ENCODE measurements at places on chromosomes 12 and 14. TPM values are rescaled to one million over a fixed set of nuclear protein-coding genes. Genes with fewer than 3 reads are reported as not detected.

Gene FGF23
- not detected for total RNA-seq

Gene MMP17
- 10.8 TPM for total RNA-seq

Gene NTN4
- 105 TPM for total RNA-seq

Gene NDRG2
- total RNA-seq, result not detected

Gene FOXM1
- 136 TPM for total RNA-seq

Gene SLC6A12
- not detected for total RNA-seq

Gene SELPLG
- 0.62 TPM for total RNA-seq

Gene TPCN1
- total RNA-seq, result 28.3 TPM

GRCh38 chr14:101062065-101062450 lies 158.5 kb upstream of the RTL1 start:
- H3K27ac ChIP-seq, result peak overlapping the region; percentile 77
- DNase-seq, result no peak
- peaks cover 19% of the 10 kb centered on the region for H3K36me3 ChIP-seq

DNA sequence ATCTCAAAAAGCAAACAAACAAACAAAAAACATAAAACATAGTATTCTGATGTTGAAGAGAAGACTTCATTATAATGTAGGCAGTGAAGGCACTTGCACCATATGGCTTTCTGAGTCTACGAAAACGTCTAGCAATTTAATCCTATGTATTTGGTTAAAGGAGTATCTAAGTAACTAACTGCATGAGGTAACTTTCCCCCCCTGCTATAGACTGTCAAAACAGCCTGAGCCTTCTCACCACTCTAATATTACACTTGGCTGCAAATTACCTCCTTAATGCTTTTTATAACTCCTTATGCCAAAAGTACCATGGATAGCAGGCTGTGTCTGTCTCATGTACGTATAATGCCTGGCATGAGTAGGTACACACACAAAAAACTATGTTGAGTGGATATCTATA lies 607.6 kb upstream of the FLRT2 start:
- no peaks in the 10 kb centered on the region for H3K4me1 ChIP-seq
- H3K4me3 ChIP-seq, result no peak overlapping the region
- DNase-seq, result no peak
- H3K36me3 ChIP-seq, result no peaks in the 10 kb centered on the region

- no peak overlapping the region for H3K27ac ChIP-seq
- H3K36me3 ChIP-seq, result no peaks in the 10 kb centered on the region
- H3K4me3 ChIP-seq, result no peak overlapping the region
- DNase-seq, result no peak
- H3K27me3 ChIP-seq, result no peaks in the 10 kb centered on the region
These were observed 187.7 kb downstream of the SSPN start for GRCh38 chr12:26383041-26383440.

DNA sequence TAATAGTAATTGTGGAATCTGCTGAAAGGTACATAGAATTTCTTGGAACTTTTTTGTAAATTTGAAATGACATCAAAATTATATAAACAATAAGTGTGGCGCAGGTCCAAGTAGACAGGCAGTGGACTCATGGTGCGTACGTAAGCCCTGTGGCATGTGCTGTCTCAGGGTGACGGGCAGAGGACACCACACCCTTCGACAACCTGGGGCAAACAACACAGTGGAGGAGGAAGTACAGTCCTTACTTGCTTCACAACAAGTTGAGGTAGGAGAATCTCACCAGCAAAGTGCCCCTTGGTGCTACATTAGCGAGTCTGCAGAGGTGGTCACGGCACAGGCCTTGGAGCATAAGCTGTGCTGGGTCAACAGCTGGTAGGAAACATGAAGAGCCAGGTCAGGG lies 180.9 kb downstream of the AEBP2 start:
- DNase-seq, result no peak
- no peak overlapping the region for H3K4me3 ChIP-seq
- H3K36me3 ChIP-seq, result no peaks in the 10 kb centered on the region
- H3K27ac ChIP-seq, result no peak overlapping the region
- H3K4me1 ChIP-seq, result no peaks in the 10 kb centered on the region

GRCh38 chr12:15469356-15469755 lies 147.0 kb downstream of the PTPRO start:
- no peaks in the 10 kb centered on the region for H3K36me3 ChIP-seq
- no peaks in the 10 kb centered on the region for H3K4me1 ChIP-seq
- peaks cover 6% of the 10 kb centered on the region for H3K27me3 ChIP-seq
- DNase-seq, result no peak

DNA sequence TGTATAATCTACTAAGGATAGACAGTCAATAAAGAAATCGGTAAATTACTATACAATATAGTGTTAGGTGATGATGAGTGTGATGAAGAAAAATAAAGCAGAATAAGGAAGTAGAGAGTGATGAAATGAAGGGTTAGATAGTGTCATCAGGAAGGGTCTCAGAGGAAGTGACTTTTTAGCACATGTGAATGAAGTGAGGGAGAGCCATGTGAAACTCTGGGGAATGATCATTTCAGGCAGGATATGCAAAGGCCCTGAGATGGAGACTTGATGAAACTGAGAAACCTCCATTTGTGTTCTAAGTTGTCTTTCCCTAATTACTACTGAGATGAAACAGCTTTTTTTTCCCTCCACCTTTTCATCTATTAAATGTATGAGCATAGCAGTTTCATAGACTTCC lies 19.4 kb upstream of the GNPTAB start:
- no peaks in the 10 kb centered on the region for H3K27me3 ChIP-seq
- no peak overlapping the region for H3K27ac ChIP-seq
- no peak for DNase-seq

- H3K27ac ChIP-seq, result no peak overlapping the region
- no peaks in the 10 kb centered on the region for H3K36me3 ChIP-seq
- no peaks in the 10 kb centered on the region for H3K4me1 ChIP-seq
These were observed 10.5 kb upstream of the BTG1 start for GRCh38 chr12:92156139-92156538.

GRCh38 chr12:118058881-118059280 lies 2.1 kb downstream of the WSB2 start:
- H3K27me3 ChIP-seq, result no peaks in the 10 kb centered on the region
- DNase-seq, result no peak
- no peaks in the 10 kb centered on the region for H3K36me3 ChIP-seq
- no peak overlapping the region for H3K27ac ChIP-seq
- no peak overlapping the region for H3K4me3 ChIP-seq

DNA sequence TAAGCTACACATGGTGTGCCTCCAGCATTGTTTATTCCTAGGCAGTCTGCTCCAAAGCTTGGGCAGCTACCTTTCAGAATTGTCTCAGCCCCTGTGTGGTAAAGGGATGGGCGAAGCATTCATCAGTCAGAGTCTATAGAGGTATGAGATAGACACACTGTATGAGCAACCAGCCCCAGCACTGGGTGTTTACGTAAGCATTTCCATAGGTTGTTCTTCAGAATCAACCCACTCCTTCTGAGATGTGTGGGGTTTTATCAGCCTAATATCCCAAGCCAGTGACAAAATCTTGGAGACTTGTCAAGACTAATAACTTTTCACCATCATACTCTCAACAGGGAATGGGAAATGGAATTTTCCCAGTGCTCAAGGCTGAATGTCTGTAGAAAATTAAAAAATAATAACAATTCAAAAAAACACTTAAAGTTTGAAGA lies 98.2 kb downstream of the BTG1 start:
- DNase-seq, result no peak
- H3K4me3 ChIP-seq, result no peak overlapping the region
- H3K36me3 ChIP-seq, result no peaks in the 10 kb centered on the region
- H3K4me1 ChIP-seq, result no peaks in the 10 kb centered on the region
- H3K27ac ChIP-seq, result no peak overlapping the region
- H3K27me3 ChIP-seq, result no peaks in the 10 kb centered on the region

GRCh38 chr12:4270016-4270830 lies 3.3 kb upstream of the CCND2 start:
- H3K4me1 ChIP-seq, result peaks cover 33% of the 10 kb centered on the region
- no peak overlapping the region for H3K4me3 ChIP-seq
- peaks cover 84% of the 10 kb centered on the region for H3K27me3 ChIP-seq
- no peaks in the 10 kb centered on the region for H3K36me3 ChIP-seq

- DNase-seq, result peak; percentile 46
- H3K27ac ChIP-seq, result no peak overlapping the region
- no peaks in the 10 kb centered on the region for H3K36me3 ChIP-seq
- H3K27me3 ChIP-seq, result no peaks in the 10 kb centered on the region
- H3K4me3 ChIP-seq, result no peak overlapping the region
These were observed 178.3 kb downstream of the PRKD1 start for GRCh38 chr14:29749327-29749726.

DNA sequence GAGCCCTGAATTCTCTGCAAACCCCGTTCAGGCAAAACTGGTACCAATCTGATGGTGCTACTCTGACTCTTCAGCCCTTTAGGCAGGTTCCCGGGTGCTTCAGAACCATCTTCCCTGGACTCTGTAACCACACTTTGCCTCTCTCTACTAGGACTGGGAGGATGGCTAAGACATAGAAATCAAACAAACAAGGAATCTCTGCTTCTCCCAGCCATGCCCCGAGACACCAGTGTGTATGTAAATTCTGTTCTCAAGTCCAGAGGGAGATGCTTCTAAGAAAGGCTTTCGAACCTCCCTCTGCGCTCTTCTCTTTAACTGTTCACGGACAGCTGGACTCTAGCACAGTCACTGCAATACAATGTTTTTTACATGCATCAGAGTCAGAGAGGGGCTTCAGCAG lies 1.9 kb upstream of the KCNK10 start:
- DNase-seq, result no peak
- H3K27me3 ChIP-seq, result peaks cover 50% of the 10 kb centered on the region
- H3K36me3 ChIP-seq, result no peaks in the 10 kb centered on the region

GRCh38 chr12:49903351-49903699 lies 375 bp downstream of the FAIM2 start:
- no peaks in the 10 kb centered on the region for H3K4me1 ChIP-seq
- H3K36me3 ChIP-seq, result no peaks in the 10 kb centered on the region
- H3K27me3 ChIP-seq, result peaks cover 2% of the 10 kb centered on the region
- no peak overlapping the region for H3K27ac ChIP-seq
- no peak overlapping the region for H3K4me3 ChIP-seq
- no peak for DNase-seq

DNA sequence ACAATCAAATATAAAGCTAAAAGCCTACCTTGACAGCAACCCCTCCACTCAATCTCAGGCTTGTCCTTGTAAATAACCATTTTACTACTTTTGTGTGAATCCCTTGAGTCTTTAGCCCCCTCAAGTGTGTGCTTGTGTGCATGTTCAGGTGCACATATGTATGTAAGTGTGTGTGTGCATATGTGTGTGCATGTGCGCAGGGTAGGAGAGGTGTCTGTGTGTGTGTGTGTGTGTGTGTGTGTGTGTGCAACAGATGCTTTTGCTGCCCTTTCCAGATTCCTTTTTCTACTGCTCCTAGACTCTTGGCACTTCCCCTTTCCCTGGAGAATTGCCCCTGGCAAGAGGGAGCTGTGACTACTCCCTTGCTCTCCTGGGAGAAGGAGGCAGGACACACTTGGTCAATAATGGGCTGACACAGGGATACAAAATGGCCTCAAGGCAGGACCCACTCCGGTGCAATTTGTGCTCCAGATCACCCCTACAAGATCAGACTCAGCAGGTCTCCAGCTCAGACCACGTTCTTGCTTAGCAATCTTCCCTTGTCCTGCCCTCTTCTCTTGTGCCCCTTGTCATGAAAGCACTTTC lies 73.4 kb downstream of the IFNG start:
- no peak overlapping the region for H3K4me3 ChIP-seq
- no peaks in the 10 kb centered on the region for H3K36me3 ChIP-seq
- H3K4me1 ChIP-seq, result no peaks in the 10 kb centered on the region

DNA sequence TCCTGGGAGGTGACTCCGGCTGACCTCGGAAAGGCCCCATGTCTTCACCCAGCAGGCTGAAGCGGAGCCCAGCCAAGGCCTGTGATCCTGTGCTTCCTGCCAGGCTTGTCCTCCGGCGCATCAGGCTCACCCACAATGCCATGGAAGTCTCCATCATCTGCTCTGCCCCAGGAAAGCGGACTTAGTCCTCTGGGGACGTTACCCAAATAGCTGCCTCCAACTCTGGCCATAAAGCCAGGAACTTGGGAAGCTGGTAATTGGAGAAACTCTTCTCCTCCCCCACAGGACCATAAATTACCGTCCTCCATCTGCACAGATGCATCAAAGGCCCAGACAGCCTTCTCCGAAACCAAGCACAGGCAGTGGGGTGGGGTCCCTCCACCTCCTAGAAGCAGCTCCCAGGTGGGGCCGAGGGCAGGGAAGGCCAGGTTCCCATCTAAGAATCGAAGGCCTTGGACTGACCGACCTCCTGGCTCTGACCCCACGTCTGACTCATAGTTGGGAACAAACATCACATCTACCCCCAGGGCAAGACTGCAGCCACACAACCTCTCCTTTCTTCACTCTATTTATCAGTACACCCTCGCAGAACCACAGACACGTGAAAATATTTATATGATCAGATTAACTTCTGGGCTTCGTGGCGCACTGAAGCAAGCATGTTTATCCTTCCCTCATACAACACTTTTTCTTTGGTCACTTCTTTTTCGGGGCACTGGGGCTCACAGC lies 56.4 kb downstream of the PITPNM2 start:
- H3K4me3 ChIP-seq, result no peak overlapping the region
- no peak for DNase-seq
- H3K27me3 ChIP-seq, result no peaks in the 10 kb centered on the region
- H3K27ac ChIP-seq, result no peak overlapping the region

DNA sequence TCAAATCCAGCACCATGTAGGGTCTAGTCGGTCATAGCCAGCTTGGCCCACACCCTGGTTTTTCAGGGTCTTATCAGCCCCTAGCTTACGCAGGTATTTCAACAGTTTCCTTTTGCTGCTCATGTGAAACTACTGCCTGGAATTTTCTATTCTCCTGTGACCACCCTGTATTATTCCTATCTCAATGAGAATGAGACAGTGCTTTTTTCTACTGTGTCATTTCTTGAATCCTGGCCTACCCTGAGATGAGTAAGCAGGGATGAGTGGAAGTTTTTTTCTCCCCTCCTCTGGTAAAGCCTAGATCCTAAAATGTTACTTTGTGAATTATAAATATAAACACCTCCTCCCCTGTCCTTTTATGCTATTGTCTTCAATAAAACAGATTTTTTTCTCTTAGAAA lies 62.7 kb upstream of the ARID2 start:
- no peaks in the 10 kb centered on the region for H3K4me1 ChIP-seq
- no peak overlapping the region for H3K4me3 ChIP-seq
- DNase-seq, result no peak
- H3K27me3 ChIP-seq, result peaks cover 14% of the 10 kb centered on the region
- no peaks in the 10 kb centered on the region for H3K36me3 ChIP-seq

Measured in endothelial cell of umbilical vein (primary cell).